ENCODE measurements at places on chromosomes 2 and 18.

DNA sequence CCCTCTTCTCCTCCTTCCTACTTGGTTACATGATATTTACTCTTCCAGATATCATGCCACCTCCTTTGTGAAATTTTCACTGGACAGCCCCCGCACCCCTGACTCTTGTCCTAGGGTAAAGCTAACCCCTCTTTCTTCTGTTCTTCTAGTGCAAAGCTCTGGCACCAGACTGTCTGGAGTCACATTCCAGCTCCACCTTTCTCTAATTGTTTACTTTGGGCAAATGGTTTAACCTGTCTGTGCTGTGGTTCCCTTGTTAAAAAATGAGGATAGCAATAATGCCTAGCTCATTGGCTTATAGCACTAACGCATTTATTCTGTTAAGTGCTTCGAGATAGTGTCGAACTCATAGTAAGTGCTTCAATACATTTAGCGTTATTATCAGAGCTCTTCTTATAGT, 306.2 kb downstream of the ALK start:
- no peak overlapping the region for H3K4me3 ChIP-seq
- H3K27ac ChIP-seq: no peak overlapping the region
- no peak for DNase-seq

- peaks cover 43% of the 10 kb centered on the region for H3K4me1 ChIP-seq
- H3K27ac ChIP-seq: no peak overlapping the region
- H3K4me3 ChIP-seq: no peak overlapping the region
Observed at GRCh38 chr2:85699325-85699724, 5.2 kb downstream of the GNLY start.

- H3K4me1 ChIP-seq: peaks cover 10% of the 10 kb centered on the region
- no peaks in the 10 kb centered on the region for H3K36me3 ChIP-seq
- H3K27ac ChIP-seq: no peak overlapping the region
- H3K4me3 ChIP-seq: no peak overlapping the region
Observed at GRCh38 chr2:37489041-37489456, 144.6 kb downstream of the QPCT start.

- H3K27ac ChIP-seq: no peak overlapping the region
- no peaks in the 10 kb centered on the region for H3K27me3 ChIP-seq
- H3K4me3 ChIP-seq: no peak overlapping the region
- H3K4me1 ChIP-seq: no peaks in the 10 kb centered on the region
- H3K36me3 ChIP-seq: no peaks in the 10 kb centered on the region
Observed at GRCh38 chr18:14959550-14959949, 211.6 kb downstream of the ANKRD30B start.

DNA sequence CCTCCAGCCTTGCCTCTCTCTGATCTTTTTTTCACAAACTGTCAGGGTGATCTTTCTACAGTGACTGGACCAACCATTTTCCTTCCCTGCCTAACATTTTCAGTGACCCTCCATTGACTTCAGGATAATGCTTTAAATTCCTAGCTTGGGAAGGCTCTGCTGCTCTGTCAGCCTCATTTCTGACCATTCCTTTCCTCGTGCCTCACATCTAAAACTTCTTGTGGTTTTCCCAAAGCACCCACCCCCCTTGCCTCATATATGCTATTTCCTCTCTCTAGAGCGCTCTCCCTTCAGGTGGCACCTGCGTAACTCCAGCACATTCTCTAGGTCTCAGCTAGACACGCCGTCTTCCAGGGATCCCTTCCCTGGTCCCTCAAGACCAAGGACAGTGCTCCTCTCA, 37.2 kb downstream of the DRC1 start:
- no peak overlapping the region for H3K4me3 ChIP-seq
- DNase-seq: no peak
- peak overlapping the region; percentile 76 for H3K27ac ChIP-seq
- no peaks in the 10 kb centered on the region for H3K36me3 ChIP-seq
- peaks cover 13% of the 10 kb centered on the region for H3K27me3 ChIP-seq

DNA sequence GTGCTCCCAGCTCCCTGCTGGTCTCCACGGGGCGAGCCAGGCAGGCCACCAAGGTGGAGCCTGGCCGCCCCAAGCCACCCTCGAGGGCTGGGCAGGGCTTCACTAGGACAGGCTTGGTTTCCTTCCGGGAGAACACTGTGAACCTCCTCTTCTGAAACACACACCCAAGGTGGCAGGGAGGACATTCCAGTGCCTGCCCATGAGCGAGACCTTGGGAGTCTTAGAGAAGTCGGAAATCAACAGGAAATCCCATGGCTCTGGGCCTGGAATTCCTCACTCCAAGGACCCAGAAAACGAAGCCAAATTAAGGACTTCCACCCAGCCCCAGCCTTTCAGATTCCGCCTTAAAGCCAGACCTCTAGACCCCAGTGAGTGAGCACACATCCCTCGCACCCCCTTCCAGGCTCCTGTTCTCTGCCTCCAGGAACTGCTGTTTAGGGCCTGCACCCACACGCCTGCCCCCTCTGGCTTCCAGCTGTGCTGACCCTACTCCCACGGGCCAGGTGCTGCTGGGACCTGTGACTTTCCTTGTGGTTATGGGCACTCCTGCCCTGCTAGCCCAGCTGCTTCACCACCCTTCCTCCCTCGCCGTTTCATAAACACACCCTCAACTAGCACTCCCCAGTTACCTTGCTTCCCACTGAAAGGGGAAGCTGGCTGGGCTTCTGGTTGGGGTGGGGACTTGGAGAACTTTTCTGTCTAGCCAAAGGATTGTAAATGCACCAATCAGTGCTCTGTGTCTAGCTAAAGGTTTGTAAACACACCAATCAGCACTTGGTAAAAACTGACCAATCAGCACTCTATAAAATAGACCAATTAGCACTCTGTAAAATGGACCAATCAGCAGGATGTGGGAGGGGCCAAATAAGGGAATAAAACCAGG, 13.7 kb downstream of the GPR17 start:
- DNase-seq: no peak
- H3K27me3 ChIP-seq: peaks cover 6% of the 10 kb centered on the region
- no peak overlapping the region for H3K4me3 ChIP-seq
- peaks cover 14% of the 10 kb centered on the region for H3K36me3 ChIP-seq

- no peak overlapping the region for H3K4me3 ChIP-seq
- H3K27me3 ChIP-seq: no peaks in the 10 kb centered on the region
- DNase-seq: no peak
- no peaks in the 10 kb centered on the region for H3K4me1 ChIP-seq
- no peaks in the 10 kb centered on the region for H3K36me3 ChIP-seq
Observed at GRCh38 chr2:153890576-153890975, 18.9 kb downstream of the GALNT13 start.

DNA sequence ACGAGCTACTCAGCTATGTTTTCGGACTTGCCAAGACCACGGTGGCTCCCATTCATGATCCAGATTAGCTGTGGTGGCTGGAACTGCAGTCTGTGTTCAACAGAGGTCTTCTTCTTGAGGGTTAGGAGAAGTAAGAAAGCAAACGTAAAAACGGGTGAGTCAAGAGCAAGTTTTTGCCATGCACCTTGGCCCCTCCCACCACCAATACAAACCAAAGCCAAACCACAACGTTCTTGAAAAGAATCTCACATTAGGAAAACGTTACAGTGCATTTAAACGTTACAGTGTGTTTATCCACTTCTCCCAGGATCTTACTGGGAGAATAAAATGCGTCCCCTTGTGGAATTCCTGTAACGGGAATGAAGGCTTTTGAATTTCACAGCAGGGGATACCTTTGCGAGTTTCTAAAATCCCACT, 725 bp downstream of the FBXO48 start:
- H3K4me3 ChIP-seq: peak overlapping the region; percentile 99
- peak overlapping the region; percentile 91 for H3K27ac ChIP-seq
- peaks cover 42% of the 10 kb centered on the region for H3K4me1 ChIP-seq
- DNase-seq: peak; percentile 64
- no peaks in the 10 kb centered on the region for H3K27me3 ChIP-seq
- no peaks in the 10 kb centered on the region for H3K36me3 ChIP-seq

DNA sequence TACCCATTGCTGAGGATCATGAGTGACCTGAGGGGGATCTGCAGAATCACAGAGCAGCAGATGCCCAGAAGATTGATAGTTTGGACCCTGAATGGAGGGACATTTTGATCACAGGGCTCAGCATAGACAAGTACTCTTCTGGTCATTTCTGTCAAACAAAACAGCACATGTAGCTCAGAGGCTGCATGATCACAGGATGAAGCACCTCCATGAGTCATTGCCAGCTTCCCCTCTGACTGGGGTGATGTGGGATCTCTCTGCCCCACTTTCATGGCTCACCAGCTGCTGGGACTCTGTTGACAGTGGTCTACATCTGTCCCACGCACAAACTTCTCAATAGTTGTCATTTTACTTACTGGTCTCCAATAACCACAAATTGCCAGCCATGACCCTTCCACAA, 264.1 kb downstream of the RPIA start:
- H3K4me3 ChIP-seq: no peak overlapping the region
- no peaks in the 10 kb centered on the region for H3K4me1 ChIP-seq
- no peak overlapping the region for H3K27ac ChIP-seq
- DNase-seq: no peak
- peaks cover 4% of the 10 kb centered on the region for H3K27me3 ChIP-seq

DNA sequence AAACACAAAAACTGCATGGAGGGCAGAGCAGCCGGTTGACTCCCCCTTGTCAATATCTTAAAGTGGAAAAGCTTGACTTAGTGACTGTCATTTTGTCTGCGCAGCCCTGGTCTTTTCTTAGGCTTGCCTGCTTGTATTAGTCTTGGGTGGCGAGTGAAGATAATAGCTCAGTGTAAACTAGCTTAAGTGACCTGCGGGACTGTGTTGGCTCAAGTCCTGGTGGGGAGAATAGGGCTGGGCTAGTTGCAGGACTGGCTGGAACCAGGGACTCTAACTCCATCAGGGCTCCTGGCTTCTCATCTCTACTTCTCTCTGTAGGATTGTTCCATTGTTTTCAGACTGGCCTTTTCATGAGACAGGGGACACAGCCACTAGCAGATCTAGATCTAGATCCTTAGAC, 8.1 kb upstream of the ATG16L1 start:
- H3K27ac ChIP-seq: no peak overlapping the region
- H3K36me3 ChIP-seq: no peaks in the 10 kb centered on the region
- DNase-seq: no peak
- H3K4me3 ChIP-seq: no peak overlapping the region
- peaks cover 25% of the 10 kb centered on the region for H3K4me1 ChIP-seq
- peaks cover 7% of the 10 kb centered on the region for H3K27me3 ChIP-seq

- H3K27ac ChIP-seq: no peak overlapping the region
- no peaks in the 10 kb centered on the region for H3K4me1 ChIP-seq
- DNase-seq: no peak
- H3K36me3 ChIP-seq: no peaks in the 10 kb centered on the region
- H3K4me3 ChIP-seq: no peak overlapping the region
- H3K27me3 ChIP-seq: no peaks in the 10 kb centered on the region
Observed at GRCh38 chr2:192749611-192750200, 555.0 kb upstream of the TMEFF2 start.

GRCh38 chr2:54490863-54491262, 34.7 kb downstream of the SPTBN1 start:
- no peak for DNase-seq
- H3K4me1 ChIP-seq: peaks cover 33% of the 10 kb centered on the region
- peak overlapping the region; percentile 28 for H3K27ac ChIP-seq
- H3K36me3 ChIP-seq: no peaks in the 10 kb centered on the region
- H3K4me3 ChIP-seq: no peak overlapping the region
- H3K27me3 ChIP-seq: peaks cover 2% of the 10 kb centered on the region

DNA sequence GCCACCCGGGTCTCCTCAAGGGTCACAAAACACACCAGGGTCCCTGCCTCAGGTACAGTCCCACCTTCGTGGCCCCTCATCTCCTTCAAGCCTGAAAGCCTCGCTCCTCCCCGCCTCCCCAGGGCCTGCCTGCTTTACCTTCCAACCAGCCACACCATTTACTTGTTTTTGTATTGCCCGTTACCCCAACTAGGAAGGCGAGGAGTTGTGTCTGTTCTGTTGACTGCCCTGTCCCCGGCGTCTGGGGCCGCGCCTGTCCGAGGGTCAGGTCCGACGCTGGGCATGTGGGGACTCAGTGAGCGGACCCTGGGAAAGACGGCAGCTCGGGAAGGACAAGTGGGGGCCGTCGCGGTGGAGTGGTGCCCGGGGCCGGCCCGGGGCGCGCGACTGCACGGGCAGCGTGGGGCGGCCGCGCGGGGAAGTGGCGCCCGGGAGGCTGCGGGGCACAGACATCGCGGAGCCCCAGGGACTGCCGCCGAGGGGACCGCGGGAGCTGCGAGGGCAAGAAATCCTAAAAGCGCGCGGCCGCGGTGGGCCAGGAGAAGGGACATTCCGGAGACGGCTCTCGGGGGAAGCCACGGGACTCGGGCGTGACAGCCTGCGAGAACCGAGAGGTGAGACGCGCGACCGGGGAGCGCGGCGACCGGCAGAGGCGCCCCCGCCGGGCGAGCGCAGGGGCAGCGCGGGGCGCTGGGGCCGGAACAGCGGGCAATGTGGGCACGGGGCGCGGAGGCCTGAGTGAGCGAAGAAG, 797 bp upstream of the GRHL1 start:
- H3K36me3 ChIP-seq: no peaks in the 10 kb centered on the region
- peaks cover 7% of the 10 kb centered on the region for H3K27me3 ChIP-seq
- peaks cover 23% of the 10 kb centered on the region for H3K4me1 ChIP-seq
- H3K4me3 ChIP-seq: peak overlapping the region; percentile 71
- no peak for DNase-seq

DNA sequence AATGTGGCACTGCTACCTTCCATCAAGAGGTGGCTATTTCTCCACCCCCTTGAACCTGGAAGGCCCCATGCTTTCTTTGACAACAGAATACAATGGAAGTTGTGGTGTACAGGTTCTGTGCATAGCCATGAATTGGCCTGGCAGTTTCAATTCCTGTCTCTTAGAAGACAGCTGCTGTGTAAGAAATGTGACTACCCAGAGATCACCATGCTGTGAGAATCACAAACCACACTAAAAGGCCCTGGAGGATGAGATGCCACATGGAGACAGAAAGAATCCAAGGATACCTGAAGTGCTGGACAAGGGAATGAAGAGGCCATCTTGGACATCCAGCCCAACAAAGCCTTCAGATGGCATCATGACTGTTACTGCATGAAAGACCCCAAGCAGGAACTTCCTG, 47.7 kb upstream of the EHBP1 start:
- H3K4me3 ChIP-seq: no peak overlapping the region
- peaks cover 5% of the 10 kb centered on the region for H3K36me3 ChIP-seq
- H3K4me1 ChIP-seq: peaks cover 53% of the 10 kb centered on the region
- DNase-seq: no peak

DNA sequence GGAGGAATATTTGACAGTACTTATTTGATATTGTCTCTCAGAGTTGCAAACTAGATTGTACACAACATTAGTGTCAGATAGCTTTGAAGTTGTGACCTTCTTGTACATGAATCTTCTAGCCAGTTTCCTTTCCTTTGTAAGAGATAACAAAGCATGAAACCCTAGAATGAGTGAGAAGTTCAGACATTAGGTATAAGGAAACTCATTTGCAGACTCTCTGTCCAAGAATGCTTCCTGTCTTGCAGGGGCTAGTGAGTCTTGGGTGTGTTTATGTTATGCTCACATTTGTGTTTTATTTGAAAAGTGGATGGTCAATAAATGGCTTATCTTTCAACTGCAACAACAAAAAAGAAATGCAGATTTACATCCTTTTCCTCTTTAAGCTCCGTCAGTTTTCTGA, 1.4 kb downstream of the BOD1L2 start:
- peaks cover 21% of the 10 kb centered on the region for H3K27me3 ChIP-seq
- DNase-seq: no peak
- H3K36me3 ChIP-seq: no peaks in the 10 kb centered on the region
- no peaks in the 10 kb centered on the region for H3K4me1 ChIP-seq
- no peak overlapping the region for H3K27ac ChIP-seq
- H3K4me3 ChIP-seq: no peak overlapping the region
